ENCODE measurements at places on chromosomes 12 and 14. TPM values are rescaled to one million over a fixed set of nuclear protein-coding genes. Genes with fewer than 3 reads are reported as not detected.

SLC25A47 gene
- not detected for total RNA-seq

TAS2R19 gene
- total RNA-seq = 7.8 TPM

CCDC38 gene
- total RNA-seq = not detected

ADAMTS20 gene
- total RNA-seq = under 0.01 TPM

SERPINA1 gene
- total RNA-seq = not detected

MYH6 gene
- total RNA-seq = not detected

DIO2 gene
- total RNA-seq = 31.5 TPM

CCDC175 gene
- not detected for total RNA-seq

RIMBP2 gene
- not detected for total RNA-seq

RERGL gene
- total RNA-seq = 0.32 TPM

VWF gene
- total RNA-seq = under 0.01 TPM

EEA1 gene
- total RNA-seq = 25.0 TPM

KCNA5 gene
- total RNA-seq = not detected

RNASE3 gene
- not detected for total RNA-seq

GPR132 gene
- under 0.01 TPM for total RNA-seq

LMNTD1 gene
- total RNA-seq = not detected

CLEC4A gene
- total RNA-seq = 0.32 TPM

SYNE3 gene
- 6.5 TPM for total RNA-seq

C12orf50 gene
- total RNA-seq = not detected

SERPINA9 gene
- total RNA-seq = not detected

APOLD1 gene
- 14.7 TPM for total RNA-seq

TAS2R46 gene
- total RNA-seq = 4.2 TPM

CRADD gene
- total RNA-seq = 11.0 TPM

PPP4R4 gene
- total RNA-seq = under 0.01 TPM

RNF212B gene
- total RNA-seq = not detected

MYO1H gene
- total RNA-seq = not detected

ZNF84 gene
- 23.2 TPM for total RNA-seq

TAS2R20 gene
- 5.5 TPM for total RNA-seq

AQP2 gene
- not detected for total RNA-seq

LETMD1 gene
- 25.8 TPM for total RNA-seq

FGD4 gene
- 4.7 TPM for total RNA-seq

RTN1 gene
- total RNA-seq = 0.43 TPM

ISM2 gene
- total RNA-seq = under 0.01 TPM

FZD10 gene
- total RNA-seq = not detected

FAM186B gene
- total RNA-seq = under 0.01 TPM

FOXA1 gene
- total RNA-seq = not detected

KRT7 gene
- 36.7 TPM for total RNA-seq

DPF3 gene
- total RNA-seq = 10.4 TPM

MIP gene
- not detected for total RNA-seq

NPAS3 gene
- 0.86 TPM for total RNA-seq

CSAD gene
- total RNA-seq = 5.5 TPM

C12orf54 gene
- not detected for total RNA-seq

BICDL1 gene
- 1.7 TPM for total RNA-seq

KLHDC1 gene
- 2.6 TPM for total RNA-seq

UNC79 gene
- under 0.01 TPM for total RNA-seq

TAS2R42 gene
- not detected for total RNA-seq

SLC17A8 gene
- not detected for total RNA-seq

PRKD1 gene
- 11.3 TPM for total RNA-seq

KCNK10 gene
- not detected for total RNA-seq

OR11H12 gene
- total RNA-seq = not detected

CLEC4D gene
- not detected for total RNA-seq

BCL2L2 gene
- total RNA-seq = 20.7 TPM

POTEM gene
- not detected for total RNA-seq

IFNG-AS1 gene
- not detected for total RNA-seq

SNAPC1 gene
- 27.2 TPM for total RNA-seq

Data from fibroblast of villous mesenchyme (primary cell).